ENCODE measurements at places on chromosomes 1 and 21.

DNA sequence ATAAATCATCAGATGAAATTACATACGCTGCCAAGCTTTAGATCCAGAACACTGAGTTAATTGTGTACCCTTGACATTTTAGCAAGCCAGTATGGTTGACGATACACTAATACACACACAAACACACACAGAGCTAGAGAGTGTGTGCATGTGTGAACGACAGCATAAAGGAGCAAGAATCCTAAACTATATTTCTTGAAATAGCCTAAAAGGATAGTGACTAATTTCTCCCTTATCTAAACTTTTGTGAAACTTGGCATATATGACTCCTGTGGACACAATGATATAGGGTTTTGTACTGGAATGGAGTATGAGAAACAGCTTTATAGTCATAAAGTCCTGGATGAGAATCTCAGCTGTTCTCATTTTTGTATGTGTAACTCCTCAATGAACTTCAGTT lies 65.1 kb upstream of the DMRTA2 start:
- no peak for DNase-seq

DNA sequence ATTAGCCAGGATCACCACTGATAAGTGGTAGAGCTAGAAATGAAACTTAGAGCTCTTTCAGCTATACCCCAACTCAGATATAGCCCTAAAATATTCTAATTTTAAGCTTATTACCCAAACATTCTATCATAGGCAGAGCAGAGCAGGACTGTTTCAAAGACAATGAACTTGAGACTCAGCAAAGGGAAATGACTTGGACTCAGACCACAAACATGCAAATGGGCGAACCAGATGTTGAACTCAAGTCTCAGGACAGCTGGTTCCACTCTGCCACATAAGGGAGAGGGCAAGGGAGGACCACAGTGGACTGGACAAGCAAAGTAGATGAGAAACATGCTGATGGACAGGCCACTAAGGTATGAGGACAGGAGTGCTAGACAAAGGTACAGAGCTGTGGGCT lies 315.3 kb downstream of the OMA1 start:
- no peak for DNase-seq

GRCh38 chr1:17207046-17207445 lies 2.1 kb downstream of the PADI1 start:
- peak; percentile 75 for DNase-seq

DNA sequence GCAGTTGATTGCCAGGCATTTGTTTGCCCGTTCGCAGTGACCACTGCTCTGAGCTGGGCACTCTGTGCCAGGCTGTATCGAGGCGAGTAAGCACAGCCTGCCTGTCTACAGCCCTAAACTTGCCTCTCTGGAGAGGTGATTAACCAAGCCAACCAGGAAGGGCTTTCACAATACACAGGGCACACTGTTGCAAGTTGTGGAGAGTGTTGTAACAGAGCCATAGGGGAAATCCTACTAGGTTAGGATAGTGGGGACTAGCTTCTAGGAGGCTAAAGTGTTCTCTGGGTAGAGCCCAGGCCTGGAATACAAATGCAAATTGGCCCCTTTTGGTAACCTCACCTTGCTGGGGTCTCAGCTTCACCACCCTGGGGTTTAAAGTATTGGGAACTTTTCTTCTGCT lies 23.8 kb downstream of the PRDM2 start:
- DNase-seq = no peak

DNA sequence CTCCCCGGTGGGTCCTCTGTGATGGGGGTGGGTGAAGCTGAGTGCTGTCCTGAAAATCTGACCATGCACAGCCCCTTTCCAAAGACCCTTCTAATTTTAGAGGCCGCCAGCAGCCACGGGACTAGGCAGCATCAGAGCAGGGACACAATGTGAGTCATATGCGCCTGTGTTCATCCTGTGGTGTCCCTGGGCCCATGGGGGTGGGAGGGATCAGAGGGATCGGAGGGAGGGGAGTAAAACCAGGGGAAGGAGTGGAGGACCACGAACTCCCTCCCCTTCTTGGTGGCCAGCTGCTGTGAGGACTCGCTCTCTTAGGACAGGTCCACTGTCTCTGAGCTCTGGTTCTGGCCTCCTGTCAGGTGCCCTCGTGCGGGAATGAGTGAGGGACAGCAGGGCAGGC lies 61.5 kb downstream of the ADARB1 start:
- DNase-seq = no peak

DNA sequence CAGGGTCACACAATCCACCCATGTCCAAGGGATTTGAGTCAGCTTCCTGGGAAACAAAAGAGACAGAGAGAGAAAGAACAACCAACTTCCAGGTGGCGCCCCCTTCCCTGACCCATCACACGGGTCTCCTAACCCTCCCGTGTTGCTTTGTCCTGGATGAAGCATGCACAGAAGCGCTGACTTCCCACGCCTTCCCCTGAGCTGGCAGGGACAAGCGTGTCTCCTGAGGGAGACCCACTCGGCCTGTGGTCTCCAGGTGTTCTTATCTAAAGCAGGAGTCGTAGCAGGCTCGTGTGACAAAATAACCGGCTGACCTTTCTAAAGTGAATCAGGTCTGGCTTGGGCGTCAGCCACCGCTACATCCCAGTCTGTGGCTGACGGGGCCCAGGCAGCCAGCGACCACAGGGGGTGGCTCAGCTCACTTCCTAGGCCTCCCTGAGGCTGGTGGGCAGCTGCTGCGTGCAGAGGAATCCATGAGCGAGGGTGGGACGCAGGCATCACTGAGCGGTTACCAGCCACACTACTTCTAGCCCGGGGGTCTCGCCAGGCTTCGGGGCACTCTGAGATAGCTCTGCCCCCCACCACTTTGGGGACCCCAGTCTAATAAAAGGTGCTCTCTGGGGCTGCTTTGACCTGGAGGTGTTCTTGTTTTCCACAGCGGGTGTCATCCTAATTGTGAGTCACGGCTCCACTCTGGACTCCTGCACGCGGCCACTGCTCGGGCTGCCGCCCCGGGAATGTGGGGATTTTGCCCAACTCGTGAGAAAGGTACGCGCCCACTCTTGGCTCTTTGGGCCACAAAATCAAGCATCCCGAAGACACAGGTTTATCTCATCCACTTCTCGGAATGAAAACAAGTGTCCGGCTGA lies 40.4 kb downstream of the UBASH3A start:
- DNase-seq = no peak

- DNase-seq = no peak
Observed at GRCh38 chr1:32048440-32048839, 24.3 kb upstream of the TMEM39B start.

- no peak for DNase-seq
Observed at GRCh38 chr1:117638141-117638540, 32.3 kb downstream of the TENT5C start.

- peak; percentile 75 for DNase-seq
Observed at GRCh38 chr1:152141971-152142584, 16.9 kb downstream of the RPTN start.

GRCh38 chr1:63794939-63795378 lies 21.1 kb downstream of the ROR1 start:
- DNase-seq = no peak

GRCh38 chr1:20379075-20379474 lies 88.4 kb downstream of the VWA5B1 start:
- DNase-seq = no peak

DNA sequence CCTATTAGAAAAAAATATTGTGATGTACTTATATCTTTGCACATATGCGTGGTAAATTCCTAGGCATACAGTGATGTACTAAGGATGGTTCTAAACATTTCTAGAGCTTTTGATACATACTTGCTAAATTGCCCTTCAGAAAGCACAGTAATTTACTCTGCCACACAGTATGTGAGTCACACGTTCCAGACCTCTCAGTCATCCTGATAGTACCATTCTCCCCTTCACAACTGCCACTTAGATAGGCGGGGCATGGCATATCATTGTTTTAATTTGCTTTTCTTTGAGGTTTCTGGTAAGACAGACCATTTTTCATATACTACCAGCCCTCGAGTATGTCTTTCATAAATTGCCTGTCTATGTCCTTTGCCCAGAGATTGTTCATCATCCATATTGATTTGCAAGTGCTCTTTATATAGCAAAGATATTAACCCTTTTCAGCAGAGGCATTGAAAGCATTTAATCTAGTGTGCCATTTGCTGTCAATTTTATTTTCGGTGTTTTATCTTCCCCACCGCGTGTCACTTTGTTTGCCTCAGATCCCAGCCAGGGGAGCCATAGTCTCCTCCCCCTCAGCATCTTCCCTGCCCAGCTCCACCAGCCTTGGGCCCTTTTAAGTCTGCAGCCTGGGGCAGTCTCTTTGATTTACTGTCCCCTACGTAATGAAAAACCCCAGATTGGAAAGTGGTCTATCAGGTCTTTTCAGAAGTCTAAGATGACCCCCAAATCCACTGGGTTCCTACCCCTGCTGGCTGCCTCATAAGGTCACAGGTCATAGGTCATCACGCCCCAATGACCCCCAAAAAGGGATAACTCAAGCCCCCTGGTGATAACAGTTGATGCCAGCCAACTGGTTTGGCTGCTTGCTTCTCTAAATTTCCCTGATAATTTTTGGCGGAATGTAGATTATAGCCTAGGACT lies 11.8 kb upstream of the PAX7 start:
- no peak for DNase-seq

DNA sequence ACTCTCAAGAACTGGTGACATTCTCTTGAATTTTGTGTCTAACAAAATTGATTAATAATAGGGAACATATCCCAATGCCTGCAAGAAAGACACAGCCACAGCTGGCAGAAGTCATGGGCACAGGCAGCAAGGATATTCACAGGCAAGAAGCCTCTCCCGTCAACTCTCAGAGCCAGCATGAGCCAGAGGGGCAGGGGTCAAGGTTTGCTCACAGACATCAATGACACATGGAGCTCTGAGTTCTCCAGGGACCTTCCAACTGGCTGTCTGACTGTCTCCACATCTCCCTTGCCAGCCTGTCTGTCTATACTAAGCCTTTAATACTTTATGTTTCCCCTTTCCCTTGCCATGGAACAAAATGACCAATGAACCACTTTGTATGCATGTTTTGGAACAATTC lies 101.5 kb upstream of the RAB4A start:
- no peak for DNase-seq

DNA sequence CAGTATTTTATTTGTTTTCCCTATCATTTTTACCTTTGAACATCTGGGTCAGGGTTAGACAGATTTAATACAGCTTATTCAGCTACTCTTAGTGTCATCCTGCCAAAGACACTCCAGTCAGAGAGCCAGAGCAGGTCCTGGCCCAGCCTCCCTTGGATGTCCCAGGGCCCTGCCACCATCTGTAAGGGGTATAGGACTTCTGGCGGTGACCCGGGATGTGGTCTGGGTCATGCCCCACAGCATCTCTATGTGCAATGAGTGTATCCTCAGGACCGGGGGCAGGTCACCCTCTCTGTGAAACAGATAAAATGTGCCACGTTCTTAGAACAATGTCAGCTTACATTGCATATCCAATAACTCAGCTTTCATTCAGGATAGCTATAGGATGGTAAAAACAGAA lies 37.8 kb upstream of the PRSS38 start:
- no peak for DNase-seq

DNA sequence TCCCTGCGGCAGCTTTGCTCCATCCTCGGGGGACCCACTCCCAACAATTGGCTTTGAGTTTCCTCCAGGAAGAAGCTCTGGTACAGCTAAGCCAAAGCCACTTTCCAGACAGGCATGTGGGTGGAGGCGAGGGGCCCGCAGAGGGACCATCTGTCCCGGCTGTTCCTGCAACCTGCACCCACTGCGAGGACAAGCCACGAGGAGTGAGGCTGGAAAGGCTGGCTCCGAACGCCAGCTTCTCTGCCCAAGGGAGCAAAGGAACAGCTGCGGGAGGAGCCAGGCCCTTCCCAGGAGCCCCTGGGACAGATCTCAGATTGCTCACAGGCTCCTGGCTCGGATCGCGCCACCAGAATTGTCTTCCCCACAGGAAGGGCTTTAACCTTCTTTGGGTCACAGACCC lies 28.3 kb upstream of the PEF1 start:
- DNase-seq = no peak

- no peak for DNase-seq
Observed at GRCh38 chr1:93200086-93200620, 19.6 kb downstream of the CCDC18 start.

GRCh38 chr1:159132271-159132881 lies 39.0 kb upstream of the CADM3 start:
- DNase-seq = peak; percentile 74

DNA sequence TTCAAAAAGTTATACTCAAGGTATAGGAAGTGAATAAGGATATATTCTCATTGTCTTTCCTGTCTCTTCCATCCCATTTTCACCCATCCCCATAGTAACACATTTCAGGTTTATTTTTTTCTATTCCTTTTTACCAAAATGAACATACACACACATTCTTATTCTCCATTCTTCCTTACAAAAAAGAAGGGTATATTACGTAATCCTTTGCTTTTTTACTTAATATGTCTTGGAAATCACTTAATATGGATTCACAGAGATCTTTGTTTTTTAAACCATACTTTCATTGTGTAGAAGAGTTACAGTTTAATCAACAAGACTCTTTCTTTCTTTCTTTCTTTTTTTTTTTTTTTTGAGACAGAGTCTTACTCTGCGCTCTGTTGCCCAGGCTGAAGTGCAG lies 128.2 kb upstream of the BMP8A start:
- no peak for DNase-seq

DNA sequence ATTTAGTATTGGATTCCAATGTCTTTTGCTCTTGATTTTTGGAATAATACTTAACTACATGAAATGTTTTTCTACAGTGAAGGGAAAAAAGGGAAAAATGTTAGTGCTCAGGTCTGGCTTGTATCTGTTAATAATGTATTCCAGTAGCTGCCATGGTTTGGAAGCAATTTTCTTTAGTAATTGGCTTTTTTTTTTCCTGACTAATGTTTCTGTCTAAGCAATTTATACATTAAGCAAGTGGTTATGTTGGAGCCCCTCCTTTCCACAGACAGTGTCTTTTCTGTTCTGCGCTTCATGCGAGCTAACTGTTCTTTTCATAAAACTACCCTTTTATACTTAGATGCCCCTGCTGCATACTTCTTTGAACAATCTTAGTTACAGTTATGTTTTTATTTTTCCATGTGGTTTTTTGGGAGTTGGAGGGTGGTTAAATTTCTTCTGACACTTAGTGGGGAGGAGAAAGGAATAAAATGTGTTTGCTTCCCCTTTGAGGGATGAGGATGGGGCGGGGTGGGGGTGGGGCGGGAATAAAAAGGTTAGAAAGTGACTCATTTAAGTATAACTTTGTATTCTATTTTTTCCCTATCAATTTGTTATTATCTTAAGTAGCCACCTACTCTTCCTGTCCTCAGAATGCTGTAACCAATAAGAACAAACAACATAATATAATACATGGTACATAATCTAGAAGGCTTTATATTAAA lies 83.1 kb downstream of the CLIC4 start:
- no peak for DNase-seq

- DNase-seq = no peak
Observed at GRCh38 chr1:115908565-115909274, 67.6 kb upstream of the SLC22A15 start.

DNA sequence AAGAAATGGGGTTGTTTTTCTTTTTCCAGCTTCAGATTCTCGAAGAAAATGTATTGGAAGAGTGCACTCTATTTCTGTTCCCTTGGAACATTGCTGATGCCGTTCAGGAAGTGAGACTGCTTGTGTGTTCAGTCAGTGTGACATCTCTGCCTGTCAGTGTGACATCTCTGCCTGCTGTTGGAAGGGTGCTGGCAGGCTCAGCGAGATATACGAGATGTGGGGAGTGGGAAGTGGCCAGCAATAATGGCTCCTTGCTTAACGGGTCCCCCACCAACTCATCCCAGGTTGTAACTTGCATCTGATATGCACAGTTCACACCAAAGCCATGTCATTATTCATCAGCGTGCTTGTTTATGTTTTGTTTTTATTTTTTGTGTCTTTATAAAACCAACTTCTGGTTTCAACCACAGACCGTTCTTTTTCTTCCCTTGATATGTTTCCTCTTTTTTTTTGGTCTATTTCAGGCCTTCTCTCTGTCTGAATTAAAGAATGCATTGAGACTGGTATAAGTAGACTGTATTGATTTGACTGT lies 145.4 kb downstream of the GALNT2 start:
- no peak for DNase-seq
